ENCODE measurements at places on chromosomes 16 and 17.

DNA sequence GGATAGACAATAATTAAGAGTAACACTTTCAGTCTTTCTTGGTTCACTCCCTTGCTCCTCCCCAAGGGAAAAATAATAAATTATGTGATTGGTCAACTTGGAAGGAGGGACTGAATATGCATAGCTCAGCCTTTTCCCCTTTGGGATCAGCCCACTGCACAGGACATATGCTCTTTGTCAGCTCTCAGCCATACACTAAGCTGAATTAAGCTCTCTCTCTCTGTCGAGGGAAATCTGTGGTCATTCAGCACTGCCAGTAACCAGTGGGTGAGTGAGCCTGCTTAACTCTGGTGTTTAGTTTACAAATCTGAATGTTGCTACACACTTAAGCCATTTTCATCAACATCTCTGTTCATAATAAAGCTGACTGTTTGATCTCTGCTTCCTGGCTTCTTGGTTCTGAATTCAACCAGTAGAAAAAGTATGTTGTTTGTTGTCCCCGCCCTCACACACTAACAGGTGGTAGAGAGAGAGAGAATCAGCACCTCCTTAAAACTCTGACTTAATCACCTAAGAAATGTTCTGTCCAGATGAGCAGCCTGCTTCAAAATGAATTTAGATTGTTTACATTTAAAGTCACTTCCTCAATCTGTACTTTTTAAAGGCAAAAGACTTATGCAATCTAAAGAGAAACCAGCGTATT, 102.3 kb upstream of the C17orf78 start:
- DNase-seq, result no peak

DNA sequence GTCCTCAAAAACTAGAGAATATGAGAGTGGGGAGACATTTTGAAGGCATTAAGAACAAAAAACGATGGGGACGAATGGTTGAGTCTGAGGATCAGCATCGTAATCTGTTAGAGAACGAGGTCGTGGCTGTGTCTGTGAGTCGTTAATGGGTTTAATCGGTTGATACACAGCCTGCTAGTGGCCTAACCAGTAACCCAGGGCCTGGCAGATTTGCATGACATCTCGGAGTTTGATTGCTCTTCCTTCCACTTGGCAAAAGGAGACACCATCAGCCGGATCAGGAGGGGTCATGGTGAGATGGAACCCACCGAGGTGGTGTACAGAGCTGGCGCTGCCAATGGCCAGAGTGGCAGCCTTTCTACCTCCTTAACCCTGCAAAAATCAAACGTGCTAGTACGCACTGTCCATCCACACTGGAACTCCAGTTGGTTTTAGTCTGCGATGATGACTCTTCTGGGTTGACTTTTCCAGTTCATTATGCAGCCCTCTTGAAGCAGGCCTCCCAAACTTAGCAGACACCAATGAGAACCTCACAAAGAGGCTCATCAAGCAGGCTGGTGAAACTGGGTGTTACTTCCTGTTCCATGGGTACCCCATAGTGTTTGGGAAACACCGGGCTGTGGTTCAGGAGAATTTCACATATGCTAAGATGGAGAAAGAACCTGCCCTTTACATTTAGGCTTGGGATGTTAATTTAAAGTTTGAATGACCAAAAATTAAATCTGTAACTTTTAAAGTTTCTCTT, 4.1 kb downstream of the HS3ST3B1 start:
- DNase-seq, result no peak

GRCh38 chr16:4925791-4926190, 11.2 kb downstream of the PPL start:
- no peak for DNase-seq

- DNase-seq, result no peak
These were observed 5.9 kb downstream of the KRT28 start for GRCh38 chr17:40793832-40794231.

GRCh38 chr17:2338315-2338657, 985 bp downstream of the SGSM2 start:
- no peak for DNase-seq

- no peak for DNase-seq
These were observed 4.5 kb upstream of the CBX8 start for GRCh38 chr17:79801156-79802038.

DNA sequence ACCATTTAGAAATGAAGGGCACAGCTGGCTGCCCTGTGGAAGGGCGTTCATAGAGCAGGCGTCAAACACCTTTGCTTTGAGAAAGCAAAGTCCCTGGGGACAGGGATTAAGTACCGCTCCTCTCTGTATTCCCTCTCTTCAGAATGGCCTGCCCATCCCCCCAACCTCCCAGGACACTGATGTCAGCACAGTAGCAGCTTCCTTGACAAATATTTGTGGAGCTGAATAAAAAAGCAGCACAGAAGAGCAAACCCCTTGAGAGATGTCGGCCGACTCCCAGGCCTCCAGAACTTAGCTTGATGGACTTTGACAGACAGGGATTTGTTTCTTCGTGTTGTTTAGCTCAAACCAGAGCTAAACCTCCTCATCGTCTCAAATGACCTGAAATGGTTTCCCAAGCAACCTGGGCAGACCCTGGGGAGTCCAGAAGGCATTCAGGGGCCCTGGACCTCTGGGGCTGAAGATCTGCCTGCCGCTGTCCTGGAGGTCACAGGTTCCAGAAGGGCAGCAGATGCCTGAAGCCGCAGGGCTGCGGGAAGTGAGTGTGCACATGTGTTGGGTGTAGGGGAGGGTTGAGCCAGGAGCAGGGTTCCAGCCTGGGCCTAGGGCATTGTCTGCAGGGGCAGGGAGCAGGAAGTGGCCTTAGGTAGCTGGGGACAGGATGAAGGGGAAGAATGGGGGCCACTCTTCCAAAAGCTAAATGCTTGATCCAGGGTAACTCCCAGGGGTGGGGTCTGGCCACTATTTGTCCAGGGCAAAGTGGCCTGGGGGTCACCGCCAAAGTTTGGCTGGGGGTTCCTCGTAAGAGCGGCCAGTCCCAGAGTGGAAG, 42.3 kb upstream of the NKD1 start:
- no peak for DNase-seq

GRCh38 chr17:79154446-79154845, 79.8 kb downstream of the ENGASE start:
- no peak for DNase-seq

DNA sequence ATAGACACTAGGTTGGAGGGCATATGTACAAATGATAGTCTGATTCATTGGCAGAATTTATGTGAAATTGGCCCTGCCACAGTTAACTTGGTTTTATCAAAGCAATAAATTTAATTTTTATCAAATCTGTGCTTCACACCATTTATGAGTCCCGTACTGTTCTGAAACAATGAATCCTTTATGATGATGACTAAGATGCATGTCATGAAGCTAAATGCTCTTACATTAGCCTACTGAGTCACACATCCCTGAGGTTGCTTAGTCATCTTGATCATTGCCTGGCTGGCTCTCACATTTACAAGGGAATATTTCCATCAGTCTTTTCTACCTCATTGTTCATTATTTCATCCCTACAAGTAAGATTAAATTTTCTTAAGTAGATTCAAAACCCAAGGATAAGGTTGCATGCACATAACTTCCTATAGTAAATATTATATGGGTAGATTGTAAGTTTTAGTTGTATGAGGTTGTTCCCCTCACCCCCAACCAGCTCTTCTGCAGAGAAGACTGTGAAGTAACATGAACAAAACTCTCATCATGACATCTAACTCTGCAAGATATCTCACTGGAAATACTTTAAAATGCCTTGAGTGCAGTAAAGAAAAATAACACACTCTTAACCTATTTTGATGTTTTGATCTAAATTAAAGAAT, 170.7 kb downstream of the CYB561 start:
- DNase-seq, result no peak

DNA sequence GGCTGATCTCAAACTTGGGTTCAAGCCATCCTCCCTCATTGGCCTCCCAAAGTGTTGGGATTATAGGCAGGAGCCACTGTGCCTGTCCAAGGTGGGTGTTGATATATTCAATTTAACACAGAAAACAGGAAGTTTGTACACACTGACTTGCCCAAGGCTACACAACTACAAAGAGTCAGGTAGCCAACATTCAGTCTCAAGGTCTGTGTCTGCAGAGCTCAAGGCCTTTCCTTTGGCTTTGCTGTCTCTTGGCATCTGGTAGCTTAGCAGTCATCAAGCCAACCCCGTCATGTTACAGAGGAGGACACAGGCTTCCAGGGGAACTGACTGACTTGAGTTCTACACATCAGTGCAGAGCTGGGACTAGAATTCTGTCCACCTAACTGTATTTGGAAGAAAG, 11.9 kb upstream of the MEFV start:
- no peak for DNase-seq

DNA sequence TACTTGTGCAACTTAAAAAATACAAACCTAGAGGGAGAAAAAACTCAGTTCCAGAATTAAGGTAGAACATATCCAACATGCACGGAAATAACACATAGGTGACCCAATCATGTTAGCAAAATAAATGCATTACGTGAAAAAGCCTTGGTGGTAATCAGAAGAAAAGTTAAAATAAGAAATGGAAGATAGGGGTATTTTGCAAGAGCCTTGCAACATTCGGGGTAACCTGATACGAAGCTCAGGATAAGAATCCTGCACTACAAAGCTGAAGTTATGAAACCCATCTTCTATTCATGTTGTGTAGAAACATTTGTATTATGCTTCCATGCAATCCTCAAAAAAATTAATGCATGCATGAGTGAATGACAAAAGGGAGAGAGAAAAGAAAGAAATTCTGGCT, 33.1 kb downstream of the CHCT1 start:
- DNase-seq, result no peak

- DNase-seq, result no peak
These were observed 35.3 kb upstream of the HELZ start for GRCh38 chr17:67280279-67280678.

GRCh38 chr17:7842380-7843256, 8.6 kb downstream of the KDM6B start:
- peak; percentile 98 for DNase-seq

GRCh38 chr16:47073223-47074155, 70.3 kb downstream of the NETO2 start:
- no peak for DNase-seq

DNA sequence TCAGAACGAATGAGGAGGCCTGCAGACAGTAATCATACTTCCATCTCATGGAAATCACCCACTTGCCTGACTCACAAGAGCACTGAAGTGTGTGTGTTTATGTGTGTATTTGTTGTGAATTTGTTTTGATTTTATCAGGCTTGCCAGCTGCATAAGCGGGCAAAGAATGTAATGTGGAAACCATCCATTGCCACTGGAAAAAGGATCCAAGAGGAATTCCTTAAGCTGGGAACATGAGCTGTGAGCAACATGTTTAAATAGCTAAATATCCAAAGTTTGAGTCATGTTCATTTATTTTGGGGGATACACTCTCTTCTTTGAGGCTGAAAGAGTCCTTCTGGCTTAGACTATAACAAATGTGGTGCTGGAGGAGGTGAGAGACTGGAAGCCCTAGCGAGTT, 198.4 kb upstream of the TBX2 start:
- no peak for DNase-seq

GRCh38 chr16:22210854-22211253, 4.8 kb downstream of the EEF2K start:
- no peak for DNase-seq

DNA sequence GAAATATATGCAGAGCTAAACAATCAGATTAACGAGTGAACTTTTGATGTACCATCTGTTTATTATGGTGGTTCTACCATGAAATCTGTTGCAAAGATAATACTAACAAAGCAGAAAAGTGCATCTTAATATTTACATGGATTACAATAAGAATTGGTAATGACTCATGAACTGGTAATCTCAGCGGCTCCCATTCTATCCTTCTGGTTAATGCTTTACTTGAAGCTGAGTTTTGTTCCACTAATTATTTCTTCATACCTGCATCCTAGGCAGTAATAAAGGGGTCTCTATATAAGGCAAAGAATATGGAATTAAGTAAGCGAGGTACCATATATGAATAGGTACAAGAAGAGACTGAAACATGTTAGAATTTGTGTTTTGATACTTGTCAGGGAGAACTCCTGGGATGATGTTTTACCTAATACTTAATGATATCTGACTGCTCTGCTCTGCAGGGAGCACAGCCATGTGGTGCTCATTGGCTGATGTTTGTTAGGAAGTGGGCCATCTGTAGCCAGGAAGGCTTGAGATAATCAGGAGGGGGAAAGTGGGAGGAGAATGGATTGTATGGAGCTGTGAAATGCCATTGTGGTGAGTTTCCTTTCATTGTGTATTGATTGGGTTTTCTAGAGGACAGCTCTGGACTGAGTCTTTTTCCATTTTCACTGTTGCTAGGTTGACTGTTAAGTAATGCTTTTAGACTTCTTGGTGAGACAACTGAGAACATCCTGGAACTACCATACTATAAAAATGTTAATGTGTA, 52.6 kb downstream of the MAP2K6 start:
- DNase-seq, result no peak

DNA sequence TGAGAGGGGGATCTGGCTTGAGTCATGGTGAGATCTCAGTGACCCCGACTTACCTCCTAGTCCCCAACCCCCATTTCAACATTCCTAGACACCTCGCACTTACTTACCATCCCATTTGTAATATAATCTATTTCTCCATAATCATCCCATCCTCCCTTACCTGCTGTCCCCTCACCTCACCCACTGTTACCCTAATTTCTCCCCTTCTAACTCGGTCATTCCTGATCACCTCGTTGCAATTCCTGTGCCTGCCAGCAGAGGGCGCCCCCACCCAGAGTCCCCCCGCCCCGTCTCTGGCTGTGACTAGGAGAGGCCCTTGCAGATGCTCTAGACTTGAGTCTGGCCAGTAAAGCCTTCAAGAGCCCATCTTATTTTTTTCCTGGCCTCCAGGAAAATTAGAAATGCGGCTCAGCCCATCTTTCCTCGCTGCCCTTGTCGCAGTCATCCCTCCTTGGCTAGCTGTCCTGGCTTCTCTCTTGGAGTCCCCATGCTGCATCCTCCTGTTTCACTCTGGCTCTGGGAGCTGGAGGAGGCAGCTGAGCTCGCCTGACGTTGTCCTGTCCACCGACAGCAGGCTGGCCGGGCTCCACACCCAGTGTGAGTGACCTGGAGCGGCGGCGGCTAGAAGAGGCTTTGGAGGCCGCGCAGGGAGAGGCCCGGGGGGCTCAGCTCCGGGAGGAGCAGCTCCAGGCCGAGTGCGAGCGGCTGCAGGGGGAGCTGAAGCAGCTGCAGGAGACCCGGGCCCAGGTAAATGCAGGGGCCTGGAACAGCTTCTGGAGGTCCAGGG, 5.0 kb downstream of the TBKBP1 start:
- DNase-seq, result peak; percentile 83

GRCh38 chr17:7340179-7340578, 3.9 kb downstream of the ACAP1 start:
- no peak for DNase-seq

- DNase-seq, result no peak
These were observed 230.6 kb downstream of the IRF8 start for GRCh38 chr16:86129541-86129940.

DNA sequence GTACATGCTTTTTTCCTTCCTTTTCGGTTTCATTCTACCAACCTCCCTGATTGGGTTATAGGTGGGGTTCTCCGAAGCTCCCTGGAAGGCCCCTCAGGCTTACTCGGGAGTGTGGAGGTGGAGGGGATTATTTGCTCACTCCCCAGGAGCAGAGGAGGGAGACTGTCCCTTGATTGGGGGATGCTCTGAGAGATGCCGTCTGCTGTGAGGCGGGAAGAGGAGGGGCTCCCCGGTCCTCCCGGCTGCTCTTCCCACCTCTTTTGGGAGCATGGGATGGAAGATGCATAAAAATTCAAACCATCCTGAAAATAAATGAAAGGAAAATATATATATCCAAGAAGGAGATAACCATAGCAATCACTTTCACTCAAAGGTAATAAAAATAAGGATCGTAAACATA, 16.1 kb upstream of the RPTOR start:
- no peak for DNase-seq

All from CD4-positive, alpha-beta T cell treated with Interleukin-10 for 1 hour (primary cell).